Pulmonary artery endothelial cell (primary cell): ENCODE measurements at places on chromosomes 7 and 10. TPM values are rescaled to one million over a fixed set of nuclear protein-coding genes. Genes with fewer than 3 reads are reported as not detected.

DNA sequence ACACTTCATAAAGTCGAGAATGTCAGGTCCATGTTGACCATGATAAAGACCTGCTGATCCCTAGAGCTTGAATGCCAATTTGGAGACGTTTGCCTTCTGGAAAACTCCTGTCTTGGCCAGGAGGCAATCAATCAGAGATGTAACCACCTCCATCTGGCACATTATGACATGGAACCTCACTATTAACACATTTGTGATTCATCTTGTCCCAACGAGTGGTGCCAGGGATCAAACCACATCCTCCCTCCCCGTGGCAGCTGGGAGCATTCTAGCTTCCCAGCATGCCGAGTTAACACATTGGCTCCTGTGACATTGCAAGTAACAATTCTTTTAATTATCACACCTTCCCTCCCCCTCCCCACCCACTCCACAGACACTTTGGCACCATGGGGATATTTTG lies 84.0 kb upstream of the PPP1R17 start:
- DNase-seq, result no peak

GRCh38 chr7:158291998-158292397 lies 295.6 kb downstream of the PTPRN2 start:
- no peak for DNase-seq

GRCh38 chr7:32515890-32516550 lies 20.7 kb downstream of the AVL9 start:
- no peak for DNase-seq

The SPDYE16 gene
- total RNA-seq, result 0.28 TPM in 1 of 2 replicates, not detected in the other

The SLC26A5 gene
- not detected in 2 replicates for total RNA-seq

The UPP1 gene
- 38.7 and 54.6 TPM in 2 replicates for total RNA-seq

DNA sequence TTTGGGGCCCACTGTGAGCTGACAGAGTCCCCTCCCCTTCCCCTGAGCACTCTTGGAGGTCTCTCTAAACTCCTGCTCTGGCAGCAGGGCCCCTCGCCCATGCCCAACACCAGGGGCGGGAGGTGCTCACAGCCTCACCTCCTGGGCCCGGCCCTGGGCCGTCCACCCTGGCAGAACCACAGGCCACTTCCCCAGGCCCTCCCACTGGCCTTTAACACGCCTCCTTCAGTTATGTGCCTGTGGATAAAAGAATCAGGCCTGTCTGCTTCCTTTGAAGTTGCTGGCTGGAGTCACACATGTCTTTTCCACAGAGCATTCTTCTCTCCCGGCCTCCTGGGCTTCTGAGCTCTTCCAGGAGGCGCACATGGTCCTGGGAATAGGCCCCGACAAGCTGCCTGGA lies 10.2 kb downstream of the MYL10 start:
- DNase-seq, result no peak

GRCh38 chr10:31069411-31069810 lies 37.7 kb upstream of the ZNF438 start:
- no peak for DNase-seq

The FOXK1 gene
- 24.9 and 33.3 TPM in 2 replicates for total RNA-seq

DNA sequence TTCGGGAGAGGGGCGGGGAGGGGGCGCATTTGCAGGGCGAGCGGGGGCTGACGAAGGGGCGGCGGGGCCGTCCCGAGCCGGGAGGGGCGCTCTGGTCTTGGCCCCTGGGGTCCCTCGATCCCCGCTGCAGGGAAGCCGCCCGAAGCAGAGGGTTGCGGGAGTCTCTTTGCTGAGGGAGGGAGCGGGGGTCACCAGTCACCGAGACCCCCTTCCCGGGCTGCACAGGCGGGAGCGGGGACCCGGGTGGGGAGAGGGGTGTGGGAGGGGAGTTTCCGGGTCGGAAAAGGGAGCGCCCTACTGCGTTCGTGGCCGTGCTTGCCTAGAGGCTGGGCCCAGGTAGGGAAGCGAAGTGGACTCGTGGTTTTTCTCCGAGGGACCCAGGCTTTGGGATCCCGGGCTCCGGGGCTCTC lies 422 bp downstream of the AP1S1 start:
- no peak for DNase-seq

The BAG3 gene
- 12.7 and 21.0 TPM in 2 replicates for total RNA-seq

DNA sequence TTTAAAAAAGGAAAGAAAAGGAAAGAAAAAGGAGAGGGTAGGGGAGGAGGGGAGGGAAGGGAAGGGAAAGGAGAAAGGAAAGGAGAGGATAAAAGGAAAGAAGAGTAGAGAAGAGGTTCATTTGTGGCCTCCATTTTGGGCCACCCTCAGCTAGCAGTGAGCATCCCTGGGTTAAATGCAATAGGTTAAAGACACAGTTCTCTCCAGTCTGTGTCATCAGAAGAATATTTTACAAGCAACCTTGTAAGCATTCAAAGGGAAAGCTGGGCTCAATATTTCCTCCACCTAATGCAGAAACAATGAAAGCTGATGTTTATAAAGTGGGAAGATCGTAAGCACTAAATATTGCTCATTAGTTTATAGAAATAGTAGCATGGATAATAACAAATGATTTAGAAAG lies 219.1 kb upstream of the PITRM1 start:
- DNase-seq, result no peak

- peak; percentile 29 for DNase-seq
Measured at GRCh38 chr10:118041316-118041715, 5.4 kb downstream of the RAB11FIP2 start.

DNA sequence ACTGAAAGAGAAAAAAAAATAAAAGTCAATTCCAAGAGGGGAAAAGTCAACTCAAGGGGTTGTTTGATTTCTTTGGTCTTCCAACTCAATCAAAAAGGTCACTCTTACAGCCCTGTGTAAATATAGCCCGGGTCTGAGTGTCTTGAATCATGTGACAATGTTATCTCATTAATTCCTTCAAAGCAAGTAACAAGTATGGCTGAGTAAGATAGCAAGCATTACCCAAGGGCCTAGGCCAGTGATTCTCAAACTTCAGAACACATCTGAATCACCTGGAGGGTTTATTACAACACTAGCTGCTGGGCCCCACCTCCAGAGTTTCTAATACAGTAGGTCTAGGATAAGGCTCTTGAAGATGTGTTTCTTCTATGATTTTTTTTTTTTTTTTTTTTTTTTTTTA lies 125.0 kb downstream of the PRLHR start:
- DNase-seq, result no peak

The TNS3 gene
- 15.8 and 30.4 TPM in 2 replicates for total RNA-seq

DNA sequence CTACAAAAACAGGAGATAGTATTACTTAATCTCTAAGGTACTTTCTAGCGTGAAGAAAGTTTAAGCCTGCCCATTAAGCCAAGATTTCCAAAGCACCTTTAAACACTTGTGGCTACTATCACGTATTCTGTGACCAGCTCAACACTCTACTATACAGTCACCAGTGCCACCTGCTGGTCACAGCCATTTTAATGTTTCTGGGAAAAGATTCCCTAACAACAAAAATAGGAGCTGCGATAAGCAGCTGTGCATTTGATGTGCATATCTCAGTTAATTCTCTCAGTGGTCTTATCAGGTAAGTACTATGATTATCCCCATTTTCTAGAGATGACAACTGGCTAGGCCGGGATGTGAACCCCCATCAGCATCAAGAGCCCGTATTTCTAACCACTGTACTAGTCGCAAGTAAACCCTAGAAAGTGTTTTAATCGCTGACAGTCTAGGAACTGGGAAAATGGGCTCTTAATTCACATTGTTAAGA lies 860 bp downstream of the SEC31B start:
- DNase-seq, result no peak

The KCP gene
- total RNA-seq, result 0.04 TPM in 1 of 2 replicates, not detected in the other

DNA sequence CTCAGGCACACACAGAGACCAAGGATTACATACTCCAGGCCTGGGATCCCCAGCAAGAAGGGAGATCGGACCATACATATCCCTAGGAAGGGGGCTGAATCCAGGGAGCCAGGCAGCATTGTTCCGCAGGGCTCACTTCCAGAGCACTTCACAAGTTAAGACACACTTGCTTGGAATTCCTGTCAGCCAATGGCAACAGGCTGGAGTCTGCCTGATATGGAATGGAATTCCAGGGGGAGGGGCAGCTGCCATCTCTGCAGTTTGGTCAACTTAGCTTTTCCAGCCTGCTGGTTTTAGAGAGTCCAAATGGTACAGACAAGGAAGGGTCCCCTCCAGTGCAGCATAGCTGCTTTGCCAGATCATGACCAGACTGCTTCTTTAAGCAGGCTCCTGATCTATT lies 290.0 kb upstream of the GLI3 start:
- DNase-seq, result no peak

DNA sequence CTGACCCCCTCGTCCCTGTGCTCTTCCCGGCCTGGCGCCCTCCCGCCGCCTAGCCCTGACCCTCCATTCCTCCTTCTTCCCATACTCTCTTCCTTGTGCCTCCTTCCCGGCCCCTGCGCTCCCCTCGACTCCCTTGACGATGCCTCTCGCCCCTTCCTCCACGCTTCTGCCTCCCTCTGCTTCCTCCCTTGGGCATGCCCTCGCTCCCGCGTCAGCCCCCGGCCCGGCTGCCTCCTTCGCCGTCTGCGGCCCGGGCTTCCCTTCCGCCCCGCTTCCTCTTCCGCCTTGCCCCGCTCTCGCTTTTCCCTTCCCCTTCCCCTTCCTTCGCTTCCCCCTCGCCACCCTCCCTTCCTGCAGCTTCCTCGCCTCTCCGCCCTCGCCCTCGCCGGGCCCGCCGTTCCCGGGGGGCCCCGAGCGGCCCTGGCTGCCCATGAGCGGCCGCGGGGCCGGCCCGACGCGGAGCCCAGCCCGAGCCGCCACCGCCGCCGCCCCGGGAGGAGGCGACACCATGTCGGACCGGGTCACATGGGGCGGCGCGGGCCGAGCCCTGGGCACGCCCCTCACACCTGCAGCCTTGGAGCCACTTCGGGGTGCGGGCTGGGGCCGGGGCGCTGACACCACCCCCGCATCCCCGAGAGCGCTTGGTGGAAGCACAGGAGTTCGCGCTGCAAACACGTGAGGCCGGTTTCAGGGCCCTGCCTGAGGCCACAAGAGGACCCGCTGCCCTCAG lies at the start of gene FBXW4:
Gene FBXW4, minus strand, starts transcription at position 497 of the 730 bp plus-strand sequence. Its CDS starts 65 bp downstream, at position 432.
- no peak for DNase-seq

DNA sequence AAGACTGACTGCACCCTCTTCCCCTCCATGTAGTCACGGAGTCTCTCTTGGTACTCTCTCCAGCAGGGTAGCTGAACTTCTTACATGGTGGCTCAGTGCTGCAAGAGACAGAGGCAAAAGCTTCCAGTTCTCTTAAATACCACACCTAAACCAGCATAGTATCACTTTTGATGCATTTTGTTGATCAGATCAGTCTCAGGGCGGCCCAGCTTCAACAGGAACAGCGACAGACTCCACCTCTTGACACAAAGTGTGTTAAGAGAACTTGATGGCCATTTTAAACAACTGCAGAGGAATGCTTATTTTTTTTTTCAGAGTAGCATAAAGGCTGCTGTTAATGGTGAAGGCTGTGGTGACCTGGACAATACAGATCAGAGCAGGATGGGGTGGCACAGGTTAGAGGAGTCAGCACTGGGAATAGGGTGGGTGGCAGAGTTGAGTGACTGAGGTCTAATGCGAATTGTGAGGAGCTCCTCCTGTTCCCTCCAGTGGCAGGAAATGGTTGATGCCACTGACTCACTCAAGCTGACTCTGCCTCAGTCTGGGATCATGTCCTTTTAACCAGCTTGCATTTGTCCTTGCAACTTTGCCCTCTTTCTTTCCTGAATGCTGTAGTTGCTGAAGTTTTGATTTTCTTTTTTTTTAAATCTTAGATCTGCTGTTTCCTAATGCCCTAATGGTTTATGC lies 17.3 kb downstream of the MGAM start:
- no peak for DNase-seq

The CCDC3 gene
- 0.18 and 0.66 TPM in 2 replicates for total RNA-seq

DNA sequence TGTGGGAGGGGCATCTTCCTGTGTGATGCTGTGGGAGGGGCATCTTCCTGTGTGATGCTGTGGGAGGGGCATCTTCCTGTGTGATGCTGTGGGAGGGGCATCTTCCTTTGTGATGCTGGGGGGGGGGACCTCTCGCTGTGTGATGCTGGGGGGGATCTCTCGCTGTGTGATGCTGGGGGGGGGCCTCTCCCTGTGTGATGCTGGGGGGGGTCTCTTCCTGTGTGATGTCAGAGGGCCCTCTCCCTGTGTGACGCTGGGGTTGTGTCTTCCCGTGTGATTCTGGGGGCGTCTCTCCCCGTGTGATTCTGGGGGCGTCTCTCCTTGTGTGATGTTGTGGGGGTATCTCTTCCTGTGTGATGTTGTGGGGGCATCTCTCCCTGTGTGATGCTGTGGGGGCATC lies 27.9 kb upstream of the DPYSL4 start:
- DNase-seq, result no peak

- no peak for DNase-seq
Measured at GRCh38 chr7:70752794-70753241, 379.1 kb upstream of the GALNT17 start.

GRCh38 chr10:50832171-50832751 lies 53.2 kb downstream of the A1CF start:
- no peak for DNase-seq

DNA sequence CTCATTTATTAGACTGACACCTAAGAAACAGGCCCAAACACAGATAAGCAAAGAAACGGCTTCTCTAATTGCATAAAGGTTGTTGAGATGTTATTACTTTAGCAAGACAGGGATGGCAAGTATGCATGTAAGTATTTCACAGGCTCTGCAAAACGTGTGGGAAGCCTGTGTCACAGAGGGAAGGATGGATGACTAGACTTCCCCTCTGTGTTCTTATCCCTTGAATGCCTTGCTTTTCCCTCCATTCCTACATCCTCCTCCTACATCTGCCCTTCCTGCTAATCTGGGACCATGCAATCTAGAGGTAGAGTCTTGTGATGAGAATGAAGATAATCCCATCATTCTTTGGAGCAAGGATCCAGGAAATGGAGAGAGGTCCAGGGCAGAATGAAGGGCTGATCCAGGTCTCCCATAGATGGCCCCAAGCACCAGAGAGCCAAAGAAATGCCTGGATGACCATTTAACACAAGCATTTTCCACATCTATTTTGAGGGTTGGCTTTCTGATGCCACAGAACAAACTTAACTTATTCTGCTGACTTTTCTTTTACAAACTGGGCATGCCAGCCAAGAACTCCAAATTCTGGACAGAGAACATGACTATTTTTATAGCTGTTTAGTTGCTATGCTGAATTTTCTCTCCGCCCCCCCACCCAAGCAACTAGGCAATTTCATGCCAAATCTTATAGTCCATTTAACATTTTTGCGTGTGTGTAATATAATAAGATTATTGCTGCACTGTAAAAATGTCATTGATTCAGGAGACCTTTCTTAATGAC lies 48.1 kb downstream of the NRP1 start:
- peak; percentile 59 for DNase-seq

The VWDE gene
- total RNA-seq, result 0.07 TPM in 1 of 2 replicates, not detected in the other

GRCh38 chr10:48550071-48550691 lies 54.7 kb downstream of the ARHGAP22 start:
- no peak for DNase-seq

DNA sequence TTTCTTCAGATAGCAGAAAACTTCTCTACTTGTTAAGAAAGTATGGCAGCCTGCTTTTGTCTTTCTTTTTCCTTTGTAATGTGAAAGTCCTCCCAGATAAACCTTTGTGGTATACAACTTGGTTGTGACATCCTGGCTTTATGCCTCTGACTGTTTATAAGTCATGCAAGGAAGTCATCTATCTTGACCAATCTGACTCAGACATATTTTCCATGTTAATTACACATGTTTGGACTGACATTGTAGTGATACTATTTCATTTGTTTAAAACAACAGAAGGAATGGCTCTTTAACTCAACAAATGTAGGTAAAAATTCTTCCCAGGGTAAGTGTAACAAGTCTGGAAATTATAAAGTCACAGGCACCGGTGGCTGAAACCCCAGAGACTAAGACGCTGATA lies 341.6 kb upstream of the MEOX2 start:
- peak; percentile 67 for DNase-seq

GRCh38 chr7:47505312-47506007 lies 76.5 kb downstream of the TNS3 start:
- DNase-seq, result no peak
